ENCODE measurements at places on chromosomes 11 and 22.
A peak's percentile ranks its signal among the peaks of the same experiment; 100 is the strongest.

DNA sequence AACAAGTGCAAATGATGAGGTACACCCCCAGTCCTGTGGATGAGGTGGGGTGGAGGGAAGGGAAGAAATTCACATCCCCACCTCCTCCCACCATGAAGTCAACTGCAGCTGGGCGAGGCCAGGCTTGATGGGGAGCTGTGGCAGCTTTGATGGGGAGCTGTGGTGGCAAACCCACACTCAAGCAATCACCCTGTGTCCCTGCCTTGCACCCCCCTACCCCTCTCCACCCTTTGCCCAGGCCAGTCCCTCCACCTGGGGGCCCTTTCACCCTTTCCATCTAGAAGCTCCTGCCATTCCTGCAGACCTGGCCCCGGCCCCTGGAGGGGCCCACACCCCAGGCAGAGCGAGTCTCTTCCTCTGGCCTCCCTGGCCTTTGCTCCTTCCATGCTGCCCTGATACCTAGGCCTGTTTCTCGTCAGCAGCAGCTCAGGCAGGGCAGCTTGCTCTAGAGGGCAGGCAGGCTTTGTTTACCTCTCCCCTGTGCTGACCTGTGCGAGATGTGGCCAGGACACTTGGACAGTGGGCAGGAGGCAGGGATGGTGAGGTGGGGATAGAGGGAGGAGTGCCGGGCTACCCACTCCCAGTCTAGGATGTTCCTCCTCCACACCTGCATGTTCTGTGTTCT lies 4.5 kb upstream of the FGF3 start:
- DNase-seq, result no peak

- DNase-seq, result no peak
These were observed 3.4 kb downstream of the BIRC3 start for GRCh38 chr11:102320679-102321078.

DNA sequence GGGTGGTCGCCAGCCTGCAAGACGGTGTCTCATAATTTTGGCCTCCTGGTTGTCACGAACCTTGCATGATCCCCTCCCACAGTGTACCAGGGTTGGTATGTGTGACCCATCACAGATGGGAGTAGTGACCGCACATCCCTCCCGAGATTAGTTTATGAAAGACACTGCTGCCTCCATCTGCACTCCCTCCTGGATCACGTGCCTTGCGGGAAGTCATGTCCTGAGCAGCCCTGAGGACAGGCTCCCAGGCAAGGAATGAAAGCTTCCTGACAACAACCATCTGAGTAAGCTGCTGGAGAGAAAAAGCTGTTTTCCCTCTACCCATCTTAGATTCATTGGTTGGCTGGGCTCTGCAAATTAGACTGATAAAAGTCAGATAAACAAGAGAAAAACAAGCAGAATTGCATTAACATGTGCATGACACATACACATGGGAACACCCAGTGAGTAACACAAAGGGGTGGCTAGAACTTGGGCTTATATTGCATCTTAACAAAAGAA lies 14.4 kb upstream of the PAMR1 start:
- DNase-seq, result no peak

GRCh38 chr11:114316980-114317786 lies 21.0 kb downstream of the NNMT start:
- no peak for DNase-seq

DNA sequence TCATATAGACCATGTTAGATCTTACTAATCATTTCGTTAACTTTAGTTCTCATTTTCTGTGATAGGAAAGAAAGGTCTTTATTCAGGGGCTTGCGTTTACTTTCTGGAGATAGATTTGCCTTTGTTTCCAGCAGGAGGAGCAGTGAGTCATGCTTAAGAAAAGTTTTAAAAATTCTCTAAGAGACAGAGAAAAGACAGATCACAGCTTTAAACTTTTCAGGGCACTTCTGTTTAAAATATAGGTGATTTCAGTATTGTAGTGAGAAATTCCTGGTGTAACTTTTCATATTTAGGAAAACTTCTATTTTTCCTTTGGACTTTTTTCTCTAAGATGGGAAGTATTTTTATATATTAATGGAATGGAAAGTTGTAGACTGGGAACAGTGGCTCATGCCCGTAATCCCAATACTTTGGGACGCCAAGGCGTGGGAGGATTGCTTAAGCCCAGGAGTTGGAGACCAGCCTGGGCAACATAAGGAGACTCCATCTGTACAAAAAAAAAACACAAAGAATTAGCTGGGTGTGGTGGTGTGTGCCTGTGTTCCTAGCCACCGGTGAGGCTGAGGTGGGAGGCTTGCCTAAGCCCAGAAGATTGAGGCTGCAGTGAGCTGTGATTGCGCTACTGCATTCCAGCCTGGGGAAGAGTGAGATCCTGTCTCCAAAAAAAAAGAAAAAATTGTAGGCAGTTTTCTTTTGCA lies 60.3 kb downstream of the ATXN10 start:
- DNase-seq, result no peak

DNA sequence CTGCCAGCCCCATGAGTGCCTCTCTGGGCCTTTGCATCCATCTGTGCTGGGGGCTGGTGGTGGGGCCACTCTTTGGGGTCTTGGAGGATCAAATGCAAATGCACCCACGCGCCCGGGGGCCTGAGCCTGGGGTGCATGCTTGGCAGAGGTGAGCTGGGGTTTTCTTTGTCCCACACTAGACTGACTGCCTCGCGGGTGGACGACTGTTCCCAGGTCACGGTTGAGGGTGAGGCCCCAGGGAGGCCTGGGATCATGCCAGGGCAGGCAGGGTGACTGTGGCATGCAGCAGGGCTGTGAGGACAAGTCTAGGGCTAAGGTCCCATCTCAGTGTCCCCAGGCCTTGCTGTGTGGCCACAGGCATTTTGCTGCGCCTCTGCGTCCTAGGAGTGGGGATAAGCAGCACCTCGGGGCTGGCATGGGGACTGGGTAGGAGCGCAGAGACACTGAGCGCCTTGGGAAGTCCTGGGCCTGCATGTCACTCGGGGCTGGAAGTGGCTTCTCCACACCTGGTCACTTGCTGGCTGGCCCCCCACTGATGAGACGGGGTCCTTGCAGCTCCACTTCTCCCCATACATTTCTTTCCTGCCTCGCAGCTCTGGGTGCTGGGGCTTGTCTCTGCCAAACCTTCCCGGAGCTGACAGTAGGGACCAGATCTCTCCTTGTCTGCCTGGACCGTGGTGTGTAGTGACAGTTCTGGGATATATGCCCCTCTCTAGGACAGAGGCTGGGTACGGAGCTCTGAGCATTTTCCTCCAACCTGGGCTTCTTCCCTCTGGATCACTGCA lies 133.1 kb downstream of the CTTN start:
- no peak for DNase-seq

- no peak for DNase-seq
These were observed 23.6 kb downstream of the SLC25A18 start for GRCh38 chr22:17586831-17587440.

- DNase-seq, result no peak
These were observed 790 bp downstream of the IFITM5 start for GRCh38 chr11:298406-299065.

DNA sequence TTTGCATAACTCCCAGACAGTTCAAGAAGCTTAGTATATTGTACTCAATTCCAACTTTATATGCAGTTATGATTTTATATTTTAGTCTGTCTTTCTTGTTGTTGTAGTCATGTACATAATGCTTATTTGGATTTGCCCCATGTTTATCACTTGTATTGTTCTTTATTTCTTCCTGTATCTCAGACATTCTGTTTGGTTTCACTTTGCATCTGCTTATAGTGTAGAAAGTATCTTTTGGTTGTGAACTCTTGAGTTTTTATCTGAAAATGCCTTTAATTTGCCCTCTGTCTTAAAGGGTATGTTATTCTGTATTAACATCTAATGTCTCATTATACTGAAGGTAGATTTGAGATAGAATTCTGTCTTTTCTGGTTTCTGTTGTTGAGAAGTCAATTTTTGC lies 275.4 kb downstream of the DYNC2H1 start:
- no peak for DNase-seq

- peak; percentile 50 for DNase-seq
These were observed 15.2 kb downstream of the PIM3 start for GRCh38 chr22:49975543-49976389.

- DNase-seq, result no peak
These were observed 71.8 kb upstream of the TP53I11 start for GRCh38 chr11:45022294-45023064.

GRCh38 chr11:104858882-104859775 lies 39.1 kb downstream of the CASP12 start:
- peak; percentile 10 for DNase-seq

- no peak for DNase-seq
These were observed 228.1 kb downstream of the TENM4 start for GRCh38 chr11:79212741-79213190.

GRCh38 chr22:39135092-39135896 lies 17.2 kb downstream of the CBX7 start:
- peak; percentile 70 for DNase-seq

DNA sequence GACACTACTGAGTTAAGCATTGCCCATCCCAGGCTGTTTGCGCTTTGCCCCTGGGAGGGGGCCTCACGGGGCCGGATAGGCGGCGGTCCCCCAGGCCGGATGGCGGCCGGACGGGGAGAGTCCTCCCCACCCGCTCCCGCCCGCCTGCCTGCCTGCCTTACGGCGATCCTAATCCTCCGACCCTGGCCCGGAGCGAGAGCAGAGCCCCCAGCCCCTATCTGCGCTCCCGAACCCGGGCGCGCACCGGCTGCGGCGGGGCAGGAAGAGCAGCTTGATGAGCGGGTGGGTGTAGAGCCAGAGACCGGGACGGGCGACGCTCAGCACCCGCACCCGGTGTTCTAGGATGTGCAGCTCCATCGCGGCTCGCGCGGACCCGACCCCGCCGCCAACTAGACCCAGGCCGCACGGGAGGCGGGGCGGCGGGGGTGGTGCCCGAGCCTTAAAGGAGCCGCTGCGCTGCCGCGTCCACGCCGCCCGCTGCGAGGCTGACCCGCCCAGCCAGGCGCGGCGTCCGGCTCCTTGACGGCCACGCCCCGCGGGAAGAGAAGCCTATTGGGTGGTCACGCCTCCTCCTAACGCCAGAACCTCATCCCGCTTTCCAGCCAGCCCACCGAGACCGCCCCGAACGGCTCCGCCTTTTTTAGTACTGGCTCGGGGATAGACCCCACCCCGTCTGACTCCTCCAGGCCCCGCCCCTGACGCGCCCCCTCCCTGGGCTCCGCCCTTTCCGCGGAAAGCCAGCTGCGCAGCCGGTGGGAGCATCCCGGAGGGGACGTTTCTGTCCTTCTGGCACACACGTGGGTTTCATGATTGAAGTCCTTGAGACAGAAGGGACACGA lies at the start of gene CASTOR1:
CASTOR1 (minus strand) TSS at position 365 of the 839 bp plus-strand sequence; CDS start at position 357, 8 bp downstream.
- DNase-seq, result peak; percentile 99

DNA sequence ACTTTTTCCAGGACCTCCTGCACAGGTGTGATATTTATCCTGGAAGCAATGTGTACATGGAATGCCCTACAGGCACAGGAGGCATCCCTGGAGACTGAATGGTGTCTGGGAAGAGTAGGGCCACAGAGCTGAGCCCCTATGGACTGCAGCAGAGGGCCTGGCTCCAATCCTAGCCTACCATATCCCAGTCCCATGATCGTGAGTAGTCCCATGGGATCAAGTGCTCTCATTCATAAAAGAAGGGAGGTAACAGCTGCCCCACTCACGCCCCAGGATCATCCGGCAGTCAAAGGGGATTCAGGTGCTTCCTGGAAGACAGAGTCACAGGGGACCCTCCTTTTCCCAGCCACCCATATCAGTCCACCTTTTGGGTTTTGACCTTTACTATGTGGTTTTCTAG lies 24.0 kb downstream of the ANKK1 start:
- no peak for DNase-seq

GRCh38 chr11:76073724-76074123 lies 132.6 kb downstream of the WNT11 start:
- no peak for DNase-seq

DNA sequence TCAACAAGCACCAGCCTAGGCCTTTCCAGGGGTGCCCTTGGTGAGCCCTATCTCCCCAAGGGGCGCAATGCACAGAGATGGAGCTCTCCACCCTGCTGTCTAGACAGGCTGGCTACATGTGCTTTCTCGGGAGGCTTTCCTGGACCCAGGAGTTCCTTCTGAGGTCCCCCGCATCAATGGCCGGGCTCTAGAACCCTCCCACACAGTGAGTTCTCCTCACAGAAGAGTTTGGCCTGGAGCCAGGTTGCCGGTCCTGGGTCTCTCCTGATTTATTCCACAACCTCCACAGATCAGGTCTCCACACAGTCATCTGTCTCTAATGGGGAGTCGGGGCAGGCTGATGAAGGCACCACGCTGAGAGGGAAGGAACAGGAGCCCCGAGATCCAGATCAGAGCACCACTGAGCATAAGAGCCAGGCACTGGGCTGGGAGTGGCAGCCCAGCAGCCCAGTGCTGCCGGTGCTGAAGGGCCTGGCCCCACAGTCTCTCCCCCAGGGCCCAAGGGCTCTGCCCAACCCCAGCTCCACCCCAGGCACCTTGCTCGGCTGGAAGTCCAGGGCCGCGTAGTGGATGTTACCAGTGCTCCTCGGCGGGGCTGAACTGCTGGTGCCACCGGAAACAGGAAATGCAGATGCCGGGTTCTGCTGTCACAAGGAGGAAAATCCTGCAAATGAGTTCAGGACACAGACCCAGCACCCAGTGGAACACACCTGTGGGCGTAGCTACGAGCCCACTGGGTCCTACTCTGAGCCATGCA lies 44.7 kb downstream of the GAB4 start:
- DNase-seq, result no peak
